CD4-positive, alpha-beta T cell treated with Interleukin-6 for 4 hours (primary cell): ENCODE measurements at places on chromosomes 5 and 9.

DNA sequence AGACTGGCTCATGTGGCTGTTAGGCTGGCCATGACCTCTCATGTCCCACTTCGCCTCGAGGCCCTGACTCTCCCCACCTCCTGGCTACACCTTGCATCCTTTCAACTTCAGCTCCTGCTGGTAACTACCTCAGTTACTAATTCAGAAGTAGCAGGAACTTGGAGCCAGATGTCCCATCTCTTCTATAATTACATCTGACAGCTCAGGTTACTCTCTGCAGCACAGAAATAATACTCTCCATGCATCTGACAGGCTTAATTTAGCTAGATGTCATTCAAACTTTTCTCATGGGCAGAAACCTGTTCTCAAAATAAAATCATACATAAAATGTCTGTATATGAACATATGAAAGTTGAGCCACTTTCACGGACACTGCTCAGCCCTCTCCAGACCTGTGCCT is 92.2 kb upstream of the IL33 start:
- DNase-seq: no peak

- peak; percentile 33 for DNase-seq
These were observed 152.0 kb downstream of the ERCC6L2 start for GRCh38 chr9:96027251-96028131.

DNA sequence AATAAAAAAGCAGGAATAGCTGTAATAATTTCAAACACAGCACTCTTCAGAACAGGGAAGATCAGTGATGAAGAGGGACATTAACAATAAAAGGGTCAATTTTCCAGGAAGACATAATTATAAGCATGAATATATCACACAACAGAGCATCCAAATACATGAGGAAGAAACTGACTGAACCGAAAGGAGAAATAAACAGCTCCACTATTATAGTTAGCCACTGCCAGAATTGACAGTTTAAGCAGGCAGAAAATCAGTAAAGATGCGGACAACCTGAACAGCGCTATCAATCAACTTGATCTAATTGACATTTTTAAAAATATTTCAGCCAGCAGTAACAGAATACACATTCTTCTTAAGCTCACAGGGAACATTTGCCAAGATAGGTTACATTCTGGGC is 89.1 kb downstream of the MED10 start:
- DNase-seq: no peak

DNA sequence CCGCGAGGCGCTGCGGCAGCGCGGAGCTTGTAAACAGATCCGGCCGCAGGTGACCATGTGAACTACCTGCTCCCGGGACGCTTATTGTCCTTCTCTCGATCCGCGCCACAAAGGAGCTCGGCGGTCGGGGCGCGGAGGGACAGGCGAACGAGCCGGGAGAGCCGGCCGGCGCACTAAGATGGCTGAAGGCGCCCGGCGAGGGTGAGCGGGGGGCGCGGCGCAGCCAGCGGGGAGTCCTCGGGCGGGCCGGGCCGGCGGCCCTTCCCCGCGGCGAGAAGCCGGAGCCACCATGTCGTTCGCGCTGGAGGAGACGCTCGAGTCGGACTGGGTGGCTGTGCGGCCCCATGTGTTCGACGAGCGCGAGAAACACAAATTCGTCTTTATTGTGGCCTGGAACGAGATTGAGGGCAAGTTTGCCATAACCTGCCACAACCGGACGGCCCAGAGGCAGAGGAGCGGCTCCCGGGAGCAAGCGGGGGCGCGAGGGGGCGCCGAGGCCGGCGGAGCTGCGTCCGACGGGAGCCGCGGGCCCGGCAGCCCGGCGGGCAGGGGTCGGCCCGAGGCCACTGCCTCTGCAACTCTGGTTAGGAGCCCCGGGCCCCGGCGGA is 535 bp downstream of the JMY start:
- peak; percentile 38 for DNase-seq

DNA sequence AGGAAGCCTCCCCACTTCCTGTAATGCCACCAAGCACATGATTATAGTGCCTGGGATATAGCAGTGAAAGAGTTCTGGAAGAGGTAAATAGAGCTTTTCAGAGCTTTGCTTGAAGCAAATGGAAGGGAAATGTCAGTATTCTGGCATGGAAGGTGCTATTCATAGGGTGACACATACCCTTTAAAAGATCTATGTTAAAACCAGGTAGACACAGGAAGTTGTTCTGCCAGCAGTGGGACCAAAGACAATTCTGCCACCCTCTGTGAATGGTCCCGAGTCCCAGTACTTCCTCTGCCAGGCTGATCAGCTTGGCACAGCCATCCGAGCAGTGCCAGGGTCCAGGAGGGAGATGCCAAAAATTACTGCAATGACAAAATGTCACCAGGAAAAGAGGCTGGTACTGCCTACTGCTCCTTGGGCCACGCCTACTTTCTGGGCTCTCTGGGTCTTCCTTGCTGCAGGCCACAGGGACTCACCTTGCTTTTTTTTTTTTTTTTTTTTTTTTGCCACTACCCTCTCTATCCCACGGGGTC is 26.7 kb downstream of the GARNL3 start:
- DNase-seq: no peak

DNA sequence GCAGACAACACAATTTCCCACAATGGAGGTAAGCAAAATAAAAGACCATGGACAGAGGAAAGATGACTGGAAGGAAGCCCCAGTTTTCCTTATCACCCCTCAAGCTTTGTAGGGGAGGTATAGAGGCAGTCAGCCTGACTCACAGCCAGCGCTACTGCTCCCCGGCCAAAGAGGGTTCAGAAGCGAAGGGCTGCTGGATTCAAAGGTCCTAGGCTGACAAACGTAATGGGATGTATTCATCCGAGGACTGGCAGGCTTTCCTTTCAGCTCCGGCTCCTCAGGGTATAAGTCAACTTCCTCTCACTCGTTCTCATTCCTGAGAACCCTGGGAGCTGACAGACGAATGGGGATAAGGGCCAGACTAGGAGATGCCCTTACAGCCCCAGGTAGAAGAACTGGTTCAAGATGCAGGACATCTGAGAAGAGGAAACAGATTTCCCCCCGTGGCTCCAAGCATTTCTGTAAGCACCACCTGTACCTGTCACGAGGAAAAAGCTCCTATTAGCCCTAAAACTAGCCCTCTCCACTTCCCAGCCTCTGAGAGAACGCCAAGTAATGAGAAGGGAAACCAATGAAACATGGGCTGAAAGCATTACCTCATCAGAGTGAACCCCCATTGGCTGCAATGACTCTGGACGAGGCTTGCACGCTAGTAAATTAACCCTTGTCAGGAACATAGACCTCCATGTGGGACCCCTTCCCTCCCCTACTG is 22.1 kb upstream of the FAM13B start:
- DNase-seq: no peak

- DNase-seq: no peak
These were observed 32.7 kb upstream of the FCN2 start for GRCh38 chr9:134847752-134848432.

- DNase-seq: no peak
These were observed 115.9 kb downstream of the TARS1 start for GRCh38 chr5:33556330-33557328.

GRCh38 chr9:87256973-87257372 is 240.7 kb upstream of the DAPK1 start:
- DNase-seq: no peak

DNA sequence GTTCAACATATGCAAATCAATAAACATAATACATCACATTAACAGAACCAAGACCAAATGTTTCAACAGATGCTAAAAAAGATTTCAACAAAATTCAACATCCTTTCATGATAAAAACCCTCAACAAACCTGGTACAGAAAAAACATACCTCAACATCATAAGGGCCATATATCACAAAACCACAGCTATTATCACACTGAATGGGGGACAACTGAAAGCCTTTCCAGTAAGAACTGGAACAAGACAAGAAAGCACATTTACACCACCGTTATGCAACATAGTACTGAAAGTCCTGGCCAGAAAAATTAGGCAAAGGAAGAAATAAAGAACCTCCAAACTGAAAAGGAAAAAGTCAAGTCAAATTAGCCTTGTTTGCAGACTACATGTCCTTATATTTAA is 93.6 kb downstream of the DTWD2 start:
- no peak for DNase-seq

GRCh38 chr5:139684881-139685749 is 37.0 kb downstream of the CXXC5 start:
- DNase-seq: no peak

DNA sequence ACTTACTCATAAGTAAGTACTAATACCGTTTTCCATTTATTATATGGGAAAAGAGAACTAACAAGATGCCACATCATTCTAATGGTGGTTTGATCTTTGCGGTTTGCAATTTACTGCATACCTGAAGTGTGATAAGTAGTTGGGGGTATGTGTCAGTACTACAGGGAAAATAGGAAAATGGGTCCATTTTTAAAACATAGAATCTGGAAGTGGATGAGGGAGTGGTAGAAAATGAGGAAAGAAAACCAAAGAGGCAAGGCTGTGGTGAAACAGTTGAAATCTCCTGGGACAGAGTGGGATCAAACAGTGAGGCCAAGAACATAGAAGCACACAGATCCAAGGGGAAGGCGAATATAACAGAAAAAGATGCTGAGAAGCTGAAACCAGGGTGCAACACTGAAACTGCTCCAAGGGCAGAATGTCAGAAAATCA is 6.7 kb downstream of the ADAMTSL1 start:
- DNase-seq: no peak

GRCh38 chr9:71637375-71637774 is 130.9 kb downstream of the CEMIP2 start:
- no peak for DNase-seq

- DNase-seq: no peak
These were observed 108.2 kb upstream of the TBC1D2 start for GRCh38 chr9:98363644-98364043.
